ENCODE measurements at places on chromosomes 4 and X. TPM values are rescaled to one million over a fixed set of nuclear protein-coding genes. Genes with fewer than 3 reads are reported as not detected.

CDX4 gene
- total RNA-seq = not detected

TCEAL7 gene
- not detected for total RNA-seq

SRPK3 gene
- total RNA-seq = 0.08 TPM

DYNLT3 gene
- 19.1 TPM for total RNA-seq

DCAF12L1 gene
- not detected for total RNA-seq

OTUD6A gene
- total RNA-seq = not detected

TEX13B gene
- total RNA-seq = not detected

TIMP1 gene
- total RNA-seq = 273 TPM

CHIC1 gene
- total RNA-seq = 4.9 TPM

TET2 gene
- total RNA-seq = 2.6 TPM

PAGE1 gene
- total RNA-seq = not detected

Measured in A549 treated with DMSO at 1 μM for 4 hours (cell line).